Heart right ventricle (tissue), 16 donors: ENCODE measurements at places on chromosomes 5 and 9. TPM values are rescaled to one million over a fixed set of nuclear protein-coding genes. Genes with fewer than 3 reads are reported as not detected.

The KIF20A gene
- 0.49 TPM for total RNA-seq

The WNT8A gene
- not detected for total RNA-seq

The OR1Q1 gene
- not detected for total RNA-seq

The TMEM174 gene
- not detected for total RNA-seq

The CCL21 gene
- total RNA-seq: 3.5 TPM

The FCHO2 gene
- total RNA-seq: 19.5 TPM

The PCAT7 gene
- total RNA-seq: 0.13 TPM

The SMIM23 gene
- total RNA-seq: not detected

The ANKRD20A1 gene
- 0.83 TPM for total RNA-seq

The FOXD1 gene
- 0.10 TPM for total RNA-seq

The GBA2 gene
- 83.5 TPM for total RNA-seq

DNA sequence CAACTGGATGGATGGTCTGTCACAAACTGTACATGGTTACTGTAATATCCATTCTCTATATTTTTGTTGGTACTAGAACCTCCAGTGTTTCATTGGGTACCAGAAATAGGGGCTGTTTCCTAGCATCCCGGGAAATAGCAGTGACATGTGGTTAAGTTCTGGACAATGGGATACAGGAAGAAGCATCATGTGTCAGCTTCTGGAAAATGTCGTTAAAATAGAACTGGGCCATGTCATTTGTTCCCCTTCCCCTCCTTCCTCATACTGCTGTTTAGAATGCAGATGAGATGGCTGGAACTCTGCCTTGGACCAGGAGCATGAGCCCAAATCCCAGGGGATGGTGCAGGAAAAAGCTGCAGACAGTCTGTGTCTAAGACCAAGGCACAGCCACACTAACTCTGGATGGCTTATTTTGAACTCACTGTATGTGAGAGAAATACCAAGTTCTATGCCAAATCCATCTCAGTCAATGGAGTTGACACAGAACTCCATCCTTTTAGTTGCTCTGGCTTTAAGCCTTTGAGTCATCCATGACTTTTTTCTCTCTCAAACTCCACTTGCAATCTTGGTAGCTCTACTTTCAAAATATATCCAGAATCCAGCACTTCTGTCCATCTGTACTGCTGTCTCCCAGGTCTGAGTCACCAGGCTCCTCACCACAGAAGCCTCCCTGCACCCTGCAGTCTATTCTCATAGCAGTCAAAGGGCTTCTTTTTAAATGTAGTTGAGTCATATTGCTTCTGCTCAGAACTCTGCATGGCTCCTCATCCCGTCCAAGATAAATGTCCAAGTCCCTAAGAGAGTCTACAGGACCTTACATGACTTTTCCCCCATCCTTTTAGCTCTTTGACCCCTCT is 184.2 kb downstream of the NSG2 start:
- H3K4me1 ChIP-seq: peaks cover 9% of the 10 kb centered on the region
- no peaks in the 10 kb centered on the region for H3K36me3 ChIP-seq
- H3K27me3 ChIP-seq: peaks cover 5% of the 10 kb centered on the region

DNA sequence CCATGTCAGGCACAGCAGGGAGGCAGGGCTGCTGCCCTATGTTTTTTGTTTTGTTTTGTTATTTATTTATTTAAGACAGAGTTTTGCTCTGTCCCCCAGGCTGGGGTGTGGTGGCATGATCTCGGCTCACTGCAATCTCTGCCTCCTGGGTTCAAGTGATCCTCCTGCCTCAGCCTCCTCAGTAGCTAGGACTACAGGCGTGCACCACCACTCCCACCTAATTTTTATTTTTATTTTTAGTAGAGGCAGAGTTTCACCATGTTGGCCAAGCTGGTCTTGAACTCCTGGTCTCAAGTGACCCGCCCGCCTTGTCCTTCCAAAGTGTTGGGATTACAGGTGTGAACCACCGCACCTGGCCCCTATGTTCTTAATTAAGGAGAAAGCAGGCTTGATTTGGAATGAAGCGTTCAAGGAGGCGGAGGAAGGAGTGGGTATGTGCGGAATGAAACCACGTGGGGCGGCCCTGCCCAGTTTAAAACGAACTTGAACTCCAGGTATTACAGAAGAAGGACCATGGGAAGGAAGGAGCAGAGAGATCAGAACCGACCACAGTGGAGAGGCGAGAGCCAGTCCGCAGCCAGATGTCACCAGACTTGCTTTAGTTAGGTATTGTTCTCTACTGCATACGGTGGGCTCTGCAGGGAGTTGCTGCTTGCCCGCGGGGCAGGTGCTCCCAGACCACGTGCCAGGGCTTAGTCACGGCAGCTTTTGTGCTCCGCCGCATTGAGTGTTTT is 34.9 kb upstream of the EPB41L4B start:
- no peak overlapping the region for H3K27ac ChIP-seq
- DNase-seq: no peak
- H3K27me3 ChIP-seq: no peaks in the 10 kb centered on the region
- no peaks in the 10 kb centered on the region for H3K4me1 ChIP-seq

DNA sequence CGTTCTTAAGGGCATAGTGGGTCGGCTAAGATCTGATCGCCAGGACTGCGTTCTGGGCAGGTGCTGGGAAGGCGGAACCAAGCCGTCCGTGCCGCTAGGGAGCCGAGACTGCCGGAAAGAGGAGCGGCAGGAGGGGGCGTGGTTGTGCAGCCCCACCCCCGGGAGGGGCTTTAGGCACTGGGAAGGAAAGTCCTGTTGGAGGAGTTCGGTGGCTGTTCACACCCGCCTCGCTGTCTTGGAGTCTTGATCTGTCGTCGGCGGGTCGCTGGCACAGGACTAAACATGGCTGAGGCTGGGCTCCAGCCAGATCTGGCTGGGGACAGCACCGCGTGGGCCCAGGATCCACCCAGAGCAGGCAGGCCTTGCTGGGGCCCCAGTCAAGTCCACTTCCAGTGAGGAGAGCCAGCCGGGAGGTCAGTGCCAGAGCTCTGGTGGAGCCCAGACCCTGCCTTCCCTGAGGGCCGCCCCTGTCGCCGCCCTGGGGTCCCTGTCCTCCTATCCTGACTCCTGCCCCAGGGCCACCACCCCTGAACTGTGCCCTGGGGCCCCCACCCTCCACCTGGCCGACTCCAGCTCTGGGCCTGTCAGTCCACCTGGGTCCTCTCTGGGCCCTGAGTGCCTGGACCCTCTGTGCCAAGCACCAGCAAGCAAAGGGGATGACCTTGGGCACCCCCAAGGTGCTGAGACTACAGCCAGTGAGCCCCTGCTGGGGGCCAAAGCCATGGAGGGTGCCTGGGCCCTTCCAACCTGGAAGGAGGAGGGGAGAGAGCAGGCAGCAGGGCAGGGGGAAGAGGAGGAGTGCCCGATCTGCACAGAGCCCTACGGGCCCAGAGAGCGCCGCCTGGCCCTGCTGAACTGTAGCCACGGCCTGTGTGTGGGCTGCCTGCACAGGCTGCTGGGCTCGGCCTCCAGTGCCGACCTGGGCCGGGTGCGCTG is 4.5 kb downstream of the RNF208 start:
- DNase-seq: peak; percentile 73
- peak overlapping the region; percentile 7 for H3K4me3 ChIP-seq
- H3K27ac ChIP-seq: peak overlapping the region; percentile 45
- peaks cover 5% of the 10 kb centered on the region for H3K27me3 ChIP-seq
- peaks cover 6% of the 10 kb centered on the region for H3K36me3 ChIP-seq

DNA sequence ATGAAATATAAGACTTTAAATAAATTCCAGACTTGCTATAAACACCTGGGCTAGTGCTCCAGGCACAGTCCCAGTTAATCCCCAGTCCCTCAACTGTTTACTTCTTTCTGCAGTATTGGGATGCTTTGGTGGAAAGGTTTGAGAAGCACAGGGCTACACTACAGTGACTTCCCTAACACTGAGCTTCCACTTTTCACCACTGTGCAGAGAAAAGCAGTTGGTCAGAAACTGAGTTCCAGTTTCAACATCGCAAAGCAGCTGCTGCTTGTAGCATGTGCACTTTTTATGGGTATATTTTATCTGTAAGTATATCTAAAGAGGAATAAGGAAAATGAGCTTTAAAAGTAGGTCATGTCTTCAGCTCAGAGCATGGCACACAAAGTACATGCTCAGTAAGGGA is 339.7 kb downstream of the NTRK2 start:
- no peak for DNase-seq
- no peak overlapping the region for H3K4me3 ChIP-seq
- H3K27me3 ChIP-seq: no peaks in the 10 kb centered on the region

GRCh38 chr9:116360016-116360415 is 206.4 kb downstream of the PAPPA start:
- no peaks in the 10 kb centered on the region for H3K27me3 ChIP-seq
- peak; percentile 12 for DNase-seq
- no peak overlapping the region for H3K4me3 ChIP-seq
- peaks cover 34% of the 10 kb centered on the region for H3K4me1 ChIP-seq
- H3K27ac ChIP-seq: no peak overlapping the region

- no peaks in the 10 kb centered on the region for H3K36me3 ChIP-seq
- no peaks in the 10 kb centered on the region for H3K27me3 ChIP-seq
- H3K27ac ChIP-seq: no peak overlapping the region
- peaks cover 13% of the 10 kb centered on the region for H3K4me1 ChIP-seq
Measured at GRCh38 chr5:14229181-14229580, 86.0 kb downstream of the TRIO start.

DNA sequence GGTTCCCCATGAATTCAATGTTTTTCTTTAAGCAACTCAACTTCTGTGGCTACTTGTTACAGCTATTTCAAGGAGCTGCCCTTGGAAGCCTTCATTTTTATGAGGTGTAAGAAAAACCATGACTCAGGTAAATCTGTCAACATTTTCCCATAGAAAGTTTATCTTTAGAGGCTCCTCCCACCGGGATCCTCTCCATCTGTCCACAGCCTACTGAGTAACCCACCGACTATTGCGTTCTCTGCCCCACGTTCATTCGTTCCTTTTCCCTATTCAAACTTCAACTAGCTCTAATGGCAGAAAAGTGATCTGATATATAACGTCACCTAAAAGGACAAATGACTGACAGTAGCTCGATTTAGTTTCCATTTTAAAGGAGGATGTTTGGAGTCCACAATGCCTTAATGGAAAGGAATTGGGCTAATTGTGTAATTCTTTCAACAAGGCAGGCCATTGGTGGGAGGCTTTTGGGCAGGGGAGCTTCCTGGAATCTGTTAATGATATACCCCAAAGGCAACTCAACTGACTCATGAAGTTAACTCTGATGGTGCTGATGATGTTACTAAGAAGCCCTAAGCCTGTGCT is 29.3 kb upstream of the NR3C1 start:
- H3K4me1 ChIP-seq: no peaks in the 10 kb centered on the region
- no peaks in the 10 kb centered on the region for H3K27me3 ChIP-seq
- no peaks in the 10 kb centered on the region for H3K36me3 ChIP-seq
- no peak overlapping the region for H3K27ac ChIP-seq
- no peak for DNase-seq

- no peaks in the 10 kb centered on the region for H3K4me1 ChIP-seq
- no peaks in the 10 kb centered on the region for H3K27me3 ChIP-seq
- no peak overlapping the region for H3K27ac ChIP-seq
- no peak for DNase-seq
Measured at GRCh38 chr9:101427358-101427757, 8.2 kb downstream of the ALDOB start.

DNA sequence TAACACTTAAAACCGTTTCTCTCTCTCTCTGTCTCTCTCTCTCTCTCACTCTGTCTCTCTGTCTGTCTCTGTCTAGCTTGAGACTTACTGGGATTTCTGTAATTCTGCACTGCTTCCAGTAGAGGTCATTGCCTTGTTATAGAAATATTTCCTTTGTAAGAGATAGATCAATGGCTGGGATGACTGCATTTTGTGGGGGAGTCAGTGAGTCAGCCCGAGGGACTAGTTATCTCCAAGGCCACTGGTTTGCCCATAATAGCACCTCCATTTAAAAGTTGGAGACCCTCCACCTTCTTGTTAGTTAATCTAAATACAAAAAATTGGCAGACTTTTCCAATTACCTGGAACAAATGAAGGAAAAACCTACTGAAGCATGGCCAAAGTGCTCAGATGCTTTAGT is 547.2 kb downstream of the LRRC70 start:
- H3K4me1 ChIP-seq: peaks cover 13% of the 10 kb centered on the region
- no peak overlapping the region for H3K4me3 ChIP-seq
- no peak for DNase-seq

DNA sequence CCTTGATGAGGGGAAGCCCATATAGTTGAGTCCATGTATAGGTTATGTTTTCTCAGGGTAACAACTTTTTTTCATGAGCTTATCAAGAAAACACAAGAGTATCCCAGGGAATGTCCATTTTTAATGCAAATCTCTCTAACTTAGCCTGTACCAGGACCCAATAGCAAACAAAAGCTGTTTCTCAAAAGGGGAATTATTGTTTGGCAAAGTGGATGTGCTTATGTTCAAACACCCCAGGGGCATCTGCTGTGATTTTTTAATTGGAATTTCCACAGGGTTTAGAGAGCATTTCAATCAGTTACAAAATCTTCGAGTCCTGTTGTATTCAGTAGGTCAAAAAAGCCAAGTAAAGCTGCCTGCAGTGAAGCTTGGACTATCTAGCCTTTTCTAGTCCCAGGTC is 33.4 kb upstream of the CSNK1G3 start:
- no peak overlapping the region for H3K27ac ChIP-seq
- H3K27me3 ChIP-seq: no peaks in the 10 kb centered on the region
- H3K4me3 ChIP-seq: no peak overlapping the region
- no peaks in the 10 kb centered on the region for H3K4me1 ChIP-seq
- DNase-seq: no peak

GRCh38 chr5:127094161-127094814 is 21.0 kb upstream of the C5orf63 start:
- no peak overlapping the region for H3K4me3 ChIP-seq
- no peaks in the 10 kb centered on the region for H3K27me3 ChIP-seq
- H3K36me3 ChIP-seq: no peaks in the 10 kb centered on the region
- no peak for DNase-seq
- H3K4me1 ChIP-seq: no peaks in the 10 kb centered on the region

- no peaks in the 10 kb centered on the region for H3K36me3 ChIP-seq
- H3K27ac ChIP-seq: no peak overlapping the region
- H3K4me1 ChIP-seq: peaks cover 5% of the 10 kb centered on the region
- peak overlapping the region; percentile 48 for H3K4me3 ChIP-seq
- DNase-seq: no peak
- H3K27me3 ChIP-seq: peaks cover 5% of the 10 kb centered on the region
Measured at GRCh38 chr5:44387921-44388320, 1.3 kb downstream of the FGF10 start.

GRCh38 chr5:149421372-149421685 is 42.2 kb upstream of the IL17B start:
- H3K27ac ChIP-seq: peak overlapping the region; percentile 95
- H3K27me3 ChIP-seq: no peaks in the 10 kb centered on the region
- no peak overlapping the region for H3K4me3 ChIP-seq
- H3K4me1 ChIP-seq: peaks cover 100% of the 10 kb centered on the region
- no peaks in the 10 kb centered on the region for H3K36me3 ChIP-seq
- DNase-seq: peak; percentile 5

GRCh38 chr9:35691334-35691650 is 1.6 kb upstream of the TPM2 start:
- peak overlapping the region; percentile 72 for H3K27ac ChIP-seq
- no peaks in the 10 kb centered on the region for H3K27me3 ChIP-seq
- H3K4me1 ChIP-seq: peaks cover 42% of the 10 kb centered on the region
- no peaks in the 10 kb centered on the region for H3K36me3 ChIP-seq
- no peak for DNase-seq

- no peaks in the 10 kb centered on the region for H3K27me3 ChIP-seq
- H3K4me1 ChIP-seq: peaks cover 48% of the 10 kb centered on the region
- peak overlapping the region; percentile 96 for H3K27ac ChIP-seq
- peak overlapping the region; percentile 79 for H3K4me3 ChIP-seq
- H3K36me3 ChIP-seq: no peaks in the 10 kb centered on the region
Measured at GRCh38 chr5:36877667-36878391, 1.3 kb downstream of the NIPBL start.

GRCh38 chr5:172223901-172224873 is 30.2 kb downstream of the EFCAB9 start:
- no peak overlapping the region for H3K27ac ChIP-seq
- no peak for DNase-seq
- no peaks in the 10 kb centered on the region for H3K27me3 ChIP-seq
- H3K36me3 ChIP-seq: peaks cover 28% of the 10 kb centered on the region
- H3K4me3 ChIP-seq: no peak overlapping the region

GRCh38 chr5:126464016-126464415 is 40.8 kb downstream of the GRAMD2B start:
- H3K4me3 ChIP-seq: no peak overlapping the region
- H3K36me3 ChIP-seq: peaks cover 3% of the 10 kb centered on the region
- no peak for DNase-seq
- no peak overlapping the region for H3K27ac ChIP-seq
